ENCODE measurements at places on chromosomes 5 and 9.
A peak's percentile ranks its signal among the peaks of the same experiment; 100 is the strongest.

DNA sequence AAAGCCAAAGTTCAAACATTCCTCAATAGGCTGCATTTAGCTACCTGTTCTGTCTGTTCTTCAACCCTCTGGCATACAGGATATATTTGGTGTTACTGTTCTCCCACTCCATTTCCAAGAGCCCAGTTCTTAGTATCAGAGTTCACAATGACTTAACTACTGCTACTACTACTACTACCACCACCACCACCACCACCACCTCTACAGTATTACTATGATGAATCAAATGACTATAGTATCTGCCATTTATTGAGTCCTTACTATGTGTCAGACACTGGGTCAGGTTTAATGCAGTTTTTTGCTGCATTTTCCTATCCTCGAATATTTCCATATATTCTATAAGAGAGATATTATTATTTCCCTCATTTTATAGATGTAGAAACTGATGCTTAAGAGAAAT, 937 bp upstream of the CD180 start:
- DNase-seq = no peak

DNA sequence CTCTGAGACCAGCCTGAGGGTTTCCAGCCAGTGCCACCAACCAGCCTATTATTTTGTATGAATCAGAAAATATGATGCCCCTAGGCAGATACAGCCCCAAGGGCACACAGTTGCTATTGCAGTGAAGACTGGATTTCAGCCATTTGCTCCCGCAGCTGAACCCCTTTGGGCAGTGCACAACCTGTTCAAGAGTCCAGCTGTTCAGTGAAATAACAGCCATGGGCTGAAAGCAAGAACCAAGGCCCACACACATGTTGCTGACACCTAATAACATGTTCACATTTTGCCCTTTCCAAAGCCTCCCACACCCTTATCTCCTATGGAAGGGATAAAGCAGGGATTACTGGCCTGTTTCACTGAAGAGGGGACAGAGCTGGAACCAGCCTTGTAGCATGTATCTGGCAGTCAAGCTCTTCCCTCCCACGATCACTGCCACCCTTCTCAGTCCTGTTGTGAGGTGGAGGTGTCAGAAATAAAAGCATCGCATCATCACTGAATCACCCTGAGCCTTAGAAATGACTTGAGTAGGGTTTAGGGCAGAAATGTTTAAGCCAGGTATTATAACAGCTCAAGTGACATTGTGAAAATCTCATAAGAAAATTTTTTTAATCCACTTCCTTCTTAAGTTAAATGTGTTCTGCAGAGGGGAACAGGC, 137.1 kb upstream of the FSTL4 start:
- DNase-seq = no peak

DNA sequence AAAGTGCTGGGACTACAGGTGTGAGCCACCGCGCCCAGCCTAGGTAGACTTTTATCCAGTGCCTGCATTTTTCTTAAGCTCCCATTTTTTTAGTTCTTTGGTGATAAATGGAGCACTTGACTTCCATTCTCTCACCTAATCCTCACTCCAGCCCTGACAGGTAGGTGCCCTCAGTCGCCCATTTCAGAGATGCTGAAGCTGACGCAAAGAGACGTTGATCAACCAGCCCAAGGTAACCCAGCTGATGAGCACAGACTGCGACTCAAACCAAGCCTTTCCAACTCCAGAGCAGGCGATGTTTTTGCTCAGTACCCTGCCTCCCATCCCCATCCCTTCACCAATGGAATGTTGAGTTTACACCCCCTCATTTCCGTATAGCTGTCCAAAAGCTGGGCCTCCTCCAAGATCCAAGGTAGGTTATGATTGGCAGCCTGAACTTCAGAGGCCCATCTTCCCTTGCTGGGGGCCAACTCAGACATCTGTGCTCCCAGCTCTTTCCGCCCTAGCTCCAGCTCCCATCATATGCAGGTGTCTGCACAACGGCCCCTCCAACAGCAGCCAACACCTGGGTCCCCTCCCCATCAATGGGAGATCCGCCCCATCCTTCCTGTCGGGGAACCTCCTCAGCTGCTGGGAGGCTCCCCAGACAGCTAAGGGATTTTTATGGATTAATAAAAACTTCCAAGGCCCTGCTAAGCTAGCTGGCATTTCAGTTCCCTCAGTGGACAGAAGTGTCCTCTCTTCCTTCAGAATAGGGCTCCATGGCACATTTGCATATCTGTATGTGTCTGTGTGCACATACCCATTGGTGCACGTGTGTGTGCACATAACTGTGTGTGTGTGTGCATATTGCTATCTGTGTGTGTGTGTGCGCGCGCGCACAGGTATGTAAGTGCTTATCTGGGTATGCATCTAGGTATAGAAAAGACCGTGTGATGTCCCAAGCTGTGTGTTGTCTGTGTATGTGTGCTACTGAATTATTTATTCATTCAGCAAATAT, 39.3 kb upstream of the VDAC1 start:
- no peak for DNase-seq

DNA sequence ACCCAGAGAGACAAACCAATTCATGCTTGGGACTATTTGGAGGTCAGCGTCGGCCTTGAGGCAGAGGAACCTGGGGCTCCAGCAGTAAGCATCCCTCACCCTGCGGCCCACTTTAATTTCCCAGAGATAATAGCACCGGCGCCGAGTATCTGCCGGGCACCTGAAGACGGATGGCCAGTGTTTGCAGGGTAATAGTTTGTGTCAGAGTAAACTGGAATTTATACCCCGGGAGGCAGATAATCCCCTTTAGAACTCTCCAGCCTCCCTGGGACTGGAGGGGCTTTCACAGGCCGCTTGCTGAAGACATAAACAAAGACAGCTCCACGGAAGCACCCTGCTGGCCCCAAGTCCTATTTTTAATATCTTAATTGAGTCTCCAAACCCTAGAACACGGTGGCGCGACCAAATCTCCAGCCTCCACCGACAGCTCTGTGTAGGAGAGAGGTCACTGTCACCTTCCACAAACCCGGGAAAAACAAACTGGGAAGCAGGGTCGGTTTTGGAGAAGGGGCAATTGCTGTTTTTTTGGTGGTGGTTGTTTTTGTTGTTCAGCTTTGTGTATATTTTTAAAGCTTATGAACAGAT, 17.4 kb upstream of the FCN1 start:
- DNase-seq = no peak

DNA sequence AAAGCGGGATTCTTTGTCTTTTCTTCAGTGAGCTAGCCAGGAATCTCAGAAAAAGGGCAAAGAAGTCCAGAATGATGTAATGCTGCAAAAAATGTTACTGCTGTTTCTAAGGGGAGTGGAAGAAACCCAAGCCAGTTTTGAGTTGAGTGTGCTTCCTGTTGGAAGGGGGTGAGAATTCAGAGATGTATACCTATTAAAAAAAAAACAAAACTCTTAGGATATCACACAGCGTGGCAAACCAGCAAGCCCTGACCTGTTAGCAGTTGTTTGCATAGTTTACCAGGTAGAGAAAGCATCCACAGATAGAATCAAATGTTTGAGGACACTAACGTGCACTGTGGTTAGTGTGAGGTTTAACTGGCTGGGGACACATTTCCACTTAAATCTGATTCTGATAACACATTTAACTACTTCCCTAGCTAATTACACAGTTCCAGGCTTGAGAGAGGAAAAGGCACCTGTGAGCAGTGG, 11.4 kb downstream of the BASP1 start:
- no peak for DNase-seq

DNA sequence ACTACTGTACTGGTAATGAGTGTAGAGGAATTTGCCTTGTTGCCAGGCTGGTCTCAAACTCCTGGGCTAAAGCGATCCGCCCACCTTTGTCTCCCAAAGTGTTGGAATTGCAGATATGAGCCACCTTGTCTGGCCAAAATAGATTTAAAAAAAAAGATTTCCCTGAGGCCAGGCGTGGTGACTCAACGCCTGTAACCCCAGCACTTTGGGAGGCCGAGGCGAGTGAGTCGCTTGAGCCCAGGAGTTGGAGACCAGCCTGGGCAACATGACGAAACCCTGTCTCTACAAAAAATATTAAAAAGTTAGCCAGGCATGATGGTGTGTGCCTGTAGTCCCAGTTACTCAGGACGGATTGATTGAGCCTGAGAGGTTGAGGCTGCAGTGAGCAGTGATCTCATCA, 62.5 kb downstream of the IPO11 start:
- peak; percentile 86 for DNase-seq

DNA sequence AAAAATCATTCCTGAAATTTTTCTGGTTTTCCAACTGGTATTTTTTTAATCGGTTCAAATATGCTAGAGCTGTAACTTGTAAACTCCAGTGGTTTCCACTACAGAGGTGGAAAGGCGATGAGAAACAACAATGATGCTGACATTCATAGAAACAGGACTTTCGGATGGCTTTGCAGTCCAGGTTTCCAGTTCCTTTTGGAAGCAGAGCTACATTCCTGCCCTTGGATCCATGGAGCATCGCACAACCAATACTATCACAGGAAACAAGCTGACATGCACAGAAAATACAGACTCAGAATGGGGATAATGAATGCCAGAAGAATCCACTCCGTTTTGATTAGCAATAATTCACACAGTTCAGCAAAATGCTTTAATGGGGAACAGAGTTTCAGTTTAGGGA, 140.0 kb downstream of the EPB41L4A start:
- DNase-seq = no peak

DNA sequence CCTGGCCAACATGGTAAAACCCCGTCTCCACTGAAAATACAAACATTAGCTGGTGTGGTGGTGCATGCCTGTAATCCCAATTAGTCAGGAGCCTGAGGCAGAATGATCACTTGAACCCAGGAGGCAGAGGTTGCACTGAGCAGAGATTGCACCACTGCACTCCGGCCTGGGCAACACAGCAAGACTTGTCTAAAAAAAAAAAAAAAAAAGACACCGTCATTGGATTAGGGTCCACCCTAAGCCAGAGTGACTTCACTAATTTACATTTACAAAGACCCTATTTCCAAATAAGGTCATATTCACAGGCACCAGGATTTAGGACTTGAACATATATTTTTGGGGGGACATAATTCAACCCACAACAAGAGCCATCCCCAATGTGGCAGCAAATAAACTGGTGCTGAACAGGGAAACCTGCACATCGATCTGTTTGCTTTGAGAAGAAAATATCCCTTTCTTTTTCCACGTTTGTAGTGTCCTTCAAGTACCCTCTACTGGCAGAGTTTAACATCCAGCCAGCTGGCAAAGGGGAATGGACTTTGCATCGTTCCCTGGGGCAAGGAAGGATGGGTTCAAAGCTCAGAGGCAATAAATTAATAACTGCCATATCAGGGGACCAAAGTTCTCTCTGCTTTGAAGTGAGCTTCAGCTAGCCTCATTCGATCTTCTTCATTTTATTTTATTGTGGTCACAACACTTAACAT, 3.7 kb upstream of the DNAJC25 start:
- DNase-seq = no peak

DNA sequence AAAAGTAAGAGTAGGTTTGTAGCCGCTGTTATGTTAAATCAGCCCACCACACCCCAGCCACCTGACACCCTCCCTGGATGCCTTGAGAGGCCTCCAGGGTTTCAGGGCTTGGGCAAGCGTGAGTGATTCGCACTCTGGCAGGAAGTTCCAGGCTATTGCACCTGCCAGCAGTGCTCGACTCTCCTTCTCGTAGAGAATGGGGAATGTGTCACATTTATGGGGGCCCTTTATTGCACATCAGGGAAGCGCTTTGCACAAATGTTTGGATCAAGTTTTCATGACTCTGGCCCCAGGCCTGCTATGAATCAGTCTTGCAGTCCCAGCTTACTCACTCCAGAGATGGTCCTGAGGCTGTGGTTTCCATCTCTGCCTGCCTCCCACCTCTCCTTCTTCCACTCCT, 66.1 kb upstream of the ADRA1B start:
- DNase-seq = peak; percentile 94

DNA sequence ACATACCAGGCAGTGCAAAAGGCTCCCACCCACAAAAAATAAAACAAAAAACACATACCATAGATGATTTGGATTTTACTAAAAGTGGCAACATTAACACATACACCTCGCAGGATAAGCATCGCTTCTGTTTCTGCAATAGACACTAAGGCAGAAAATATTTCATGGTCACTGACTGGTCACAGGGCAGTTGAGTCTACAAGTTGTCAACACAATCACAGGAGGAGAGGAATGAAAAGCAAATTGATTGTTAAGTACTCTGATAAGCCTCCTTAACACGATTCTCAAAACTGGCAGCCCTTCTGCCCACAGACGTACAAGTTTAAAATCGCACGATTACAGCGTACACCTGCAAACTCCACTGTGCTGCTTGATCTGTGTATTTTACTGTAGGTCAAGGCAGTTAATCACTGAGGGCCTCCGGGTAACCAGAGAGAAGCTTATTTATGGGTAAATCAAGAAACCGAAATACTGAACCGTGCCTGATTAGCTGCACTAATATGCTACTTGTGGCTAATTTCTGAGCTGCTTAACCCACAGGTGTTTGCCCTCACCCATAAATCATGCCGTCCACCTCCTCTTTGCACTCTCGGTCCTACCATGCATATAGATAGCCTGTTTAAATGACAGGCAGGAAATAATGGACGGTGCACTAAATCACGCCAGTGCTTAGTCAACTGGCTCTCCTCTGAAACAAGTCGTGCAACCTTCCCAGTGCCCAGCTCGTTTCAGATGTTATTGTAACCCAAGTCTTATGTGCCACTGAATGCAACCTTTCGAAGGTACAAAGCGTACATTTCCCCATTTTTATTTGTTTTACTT, 659.4 kb upstream of the ADAMTS16 start:
- no peak for DNase-seq

DNA sequence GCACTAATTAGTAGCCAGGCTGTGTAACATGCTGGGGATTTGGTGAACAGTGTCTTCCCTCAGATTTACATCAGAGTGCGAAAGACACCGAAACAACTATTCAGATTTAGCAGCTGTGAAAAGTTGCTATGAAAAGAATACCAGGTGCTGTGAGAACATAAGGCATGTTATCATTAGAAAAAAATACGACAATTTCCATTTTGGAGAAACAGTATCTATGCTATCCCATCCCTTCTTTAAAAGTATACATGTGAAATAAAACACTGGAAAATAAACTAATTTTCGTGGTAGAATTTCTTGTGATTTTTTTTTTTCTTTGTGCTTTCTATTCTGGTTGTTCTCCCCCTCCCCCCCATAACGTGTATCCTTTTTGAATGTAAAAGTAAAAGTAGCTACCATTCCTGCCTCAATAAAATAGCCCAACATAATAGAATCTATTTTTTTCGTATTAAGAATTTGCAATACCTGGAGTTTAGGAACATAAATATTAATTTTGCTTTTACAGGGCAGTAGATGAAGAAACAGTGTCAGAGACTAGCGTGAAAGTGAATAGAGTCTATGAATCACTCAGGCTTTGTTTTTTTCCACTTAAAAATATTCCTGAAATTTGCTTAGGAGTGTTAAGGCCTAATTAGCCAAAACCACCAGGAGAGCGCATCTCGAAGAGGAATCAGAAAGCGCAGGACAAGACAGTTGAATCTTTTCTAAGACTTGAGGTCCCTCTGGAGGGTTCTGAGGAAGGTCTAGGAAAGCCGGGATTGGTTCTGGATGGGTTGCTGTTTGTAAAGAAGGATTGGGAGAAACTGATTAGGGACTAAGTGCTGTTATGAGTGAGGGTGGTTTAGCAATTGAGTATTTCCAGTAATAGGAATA, 813 bp upstream of the SLU7 start:
- DNase-seq = no peak

GRCh38 chr9:14452539-14452938, 138.6 kb upstream of the NFIB start:
- DNase-seq = no peak

GRCh38 chr9:133640580-133641395, 4.6 kb downstream of the DBH start:
- DNase-seq = no peak

Data from HT1080 (cell line).